ENCODE measurements at places on chromosomes 5 and 9.

DNA sequence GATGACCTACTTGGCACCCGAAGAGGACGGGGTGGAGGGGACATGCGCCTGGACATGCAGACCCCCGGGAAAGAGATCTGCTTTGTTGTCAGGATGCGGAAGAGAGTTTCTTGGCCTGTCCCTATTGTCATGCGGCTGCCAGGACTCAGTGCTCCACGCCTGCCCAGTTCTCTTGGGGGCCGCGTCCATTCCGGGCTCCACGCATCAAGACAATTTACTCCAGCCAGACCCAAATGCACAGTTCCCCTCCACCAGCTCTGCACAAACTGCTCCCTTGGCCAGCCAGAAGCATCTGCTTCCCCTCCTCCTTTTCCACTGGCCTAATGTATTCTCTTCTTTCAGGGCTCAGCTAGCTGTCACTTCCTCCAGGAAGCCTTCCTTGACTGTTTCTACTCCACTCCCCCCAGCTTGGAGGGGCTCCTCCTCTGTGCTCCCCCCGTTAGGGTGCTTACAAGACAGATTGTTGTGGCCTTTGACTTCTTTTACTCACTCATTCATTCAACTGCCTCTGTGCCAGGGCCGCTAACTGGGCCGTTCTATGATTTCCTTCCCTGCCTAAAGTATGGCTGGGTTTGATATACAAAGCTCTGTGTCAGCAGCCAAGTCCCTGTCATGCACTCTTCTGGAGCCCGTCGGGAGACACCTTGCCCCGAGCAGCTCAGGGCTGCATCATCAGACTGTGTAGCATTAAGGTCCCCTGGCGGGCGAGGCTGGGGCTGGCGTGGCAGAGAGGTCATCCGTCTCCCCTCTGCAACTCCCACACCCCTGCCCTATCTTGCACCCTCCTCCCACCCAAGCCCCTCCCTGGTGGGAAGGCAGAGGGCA, 6.6 kb downstream of the FIBCD1 start:
- no peak for DNase-seq

- DNase-seq = no peak
Measured at GRCh38 chr5:153780876-153781705, 257.6 kb downstream of the FAM114A2 start.

DNA sequence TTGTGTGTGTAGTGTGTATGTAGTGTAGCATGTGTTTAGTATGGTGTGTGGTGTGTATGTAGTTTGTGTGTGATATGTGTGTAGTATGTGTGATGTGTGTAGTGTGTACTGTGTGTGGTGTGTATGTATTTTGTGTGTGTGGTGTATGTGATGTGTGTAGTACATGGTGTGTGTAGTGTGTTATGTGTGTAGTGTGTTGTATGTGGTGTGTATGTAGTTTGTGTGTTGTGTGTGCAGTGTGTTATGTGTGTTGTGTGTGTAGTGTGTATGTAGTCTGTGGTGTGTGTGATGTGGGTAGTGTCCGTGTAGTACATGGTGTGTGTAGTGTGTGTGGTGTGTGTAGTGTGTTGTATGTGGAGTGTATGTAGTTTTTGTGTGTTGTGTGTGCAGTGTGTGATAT, 40.0 kb downstream of the SYK start:
- no peak for DNase-seq

DNA sequence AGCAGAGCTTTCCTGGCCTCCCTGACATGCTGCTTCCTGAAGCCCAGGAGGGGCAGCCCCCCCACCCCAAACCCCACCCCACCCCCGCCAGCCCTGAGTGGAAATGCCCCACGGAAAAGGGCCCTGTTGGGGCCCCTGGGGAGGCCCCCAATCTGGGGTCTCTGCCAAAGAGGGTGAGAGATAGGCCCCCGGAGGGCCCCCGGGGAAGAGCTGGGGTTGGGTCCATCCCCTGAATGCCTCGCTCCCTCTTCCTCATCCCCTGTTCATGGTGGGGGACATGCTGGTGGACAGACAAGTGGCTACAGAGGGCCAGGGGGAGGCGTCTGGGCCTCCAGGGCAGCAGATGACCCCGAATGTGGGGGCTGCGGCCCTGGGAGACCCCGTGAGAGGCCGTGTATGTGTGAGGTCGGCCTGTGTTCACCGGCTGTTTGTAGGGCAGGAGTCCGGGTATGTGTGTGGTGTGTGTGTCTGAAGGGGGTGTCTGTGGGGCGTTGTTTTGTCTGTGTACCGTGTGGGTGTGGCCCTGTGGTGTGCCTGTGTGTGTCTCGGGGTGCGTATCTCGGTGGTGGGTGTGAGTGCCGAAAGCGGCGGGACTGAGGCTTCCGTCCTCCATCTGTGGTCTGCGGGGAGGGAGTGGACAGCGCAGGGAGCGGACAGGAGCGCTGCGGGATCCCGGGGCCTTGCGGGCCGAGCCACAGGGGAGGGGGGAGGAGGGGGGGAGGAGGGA, 11.3 kb downstream of the C9orf50 start:
- no peak for DNase-seq

DNA sequence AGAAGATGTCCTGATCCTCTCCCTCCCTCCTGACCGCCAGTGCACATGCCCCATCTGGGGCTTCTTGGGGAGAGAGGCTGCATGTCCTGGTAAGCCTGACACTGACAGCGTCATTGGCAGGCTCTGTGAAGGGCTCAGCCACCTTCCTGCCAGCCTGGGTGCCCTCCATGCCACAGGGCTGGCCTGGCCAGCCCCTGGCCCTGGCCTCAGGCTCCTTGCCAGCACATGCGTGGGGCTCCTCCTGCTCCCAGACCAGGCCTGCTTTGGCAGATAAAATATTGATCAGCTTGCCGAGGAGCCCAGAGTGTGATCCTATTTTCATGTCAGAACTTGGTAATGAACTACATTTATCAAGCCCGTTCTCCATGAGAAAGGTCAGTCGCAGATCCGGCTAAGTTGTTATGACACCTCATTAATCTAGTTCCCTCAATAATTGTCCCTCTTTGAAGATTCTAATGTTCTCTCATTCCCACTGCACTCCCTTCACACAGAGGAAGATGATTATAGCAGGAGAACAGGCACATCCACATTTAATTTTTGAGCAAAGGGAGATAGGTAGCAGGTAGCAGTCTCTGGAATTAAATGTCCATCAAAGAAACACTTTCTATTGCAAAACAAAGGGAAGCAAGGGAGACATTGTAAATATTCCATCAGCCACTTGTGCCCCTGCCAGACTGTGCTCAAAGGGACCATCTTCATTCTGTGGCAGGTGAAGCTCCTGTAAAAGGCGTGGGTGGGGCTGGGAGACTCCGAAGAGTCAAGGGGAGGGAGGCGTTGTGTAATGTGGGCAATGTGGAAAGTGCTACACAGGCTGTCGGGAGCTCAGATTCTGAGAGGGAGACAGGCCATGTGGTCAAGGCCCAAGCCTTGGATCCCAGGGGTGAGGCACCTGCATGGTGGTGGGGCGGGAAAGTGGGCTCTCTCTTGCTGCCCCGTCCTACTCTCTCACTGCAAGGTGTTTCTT, 272.0 kb downstream of the HSPA4 start:
- no peak for DNase-seq

- no peak for DNase-seq
Measured at GRCh38 chr5:82111191-82111590, 139.4 kb downstream of the ATG10 start.

GRCh38 chr5:139190125-139190524, 8.0 kb downstream of the SIL1 start:
- peak; percentile 1 for DNase-seq

GRCh38 chr5:127228540-127229184, 61.9 kb upstream of the MEGF10 start:
- DNase-seq = no peak

- no peak for DNase-seq
Measured at GRCh38 chr5:6482735-6483134, 34.1 kb downstream of the UBE2QL1 start.

DNA sequence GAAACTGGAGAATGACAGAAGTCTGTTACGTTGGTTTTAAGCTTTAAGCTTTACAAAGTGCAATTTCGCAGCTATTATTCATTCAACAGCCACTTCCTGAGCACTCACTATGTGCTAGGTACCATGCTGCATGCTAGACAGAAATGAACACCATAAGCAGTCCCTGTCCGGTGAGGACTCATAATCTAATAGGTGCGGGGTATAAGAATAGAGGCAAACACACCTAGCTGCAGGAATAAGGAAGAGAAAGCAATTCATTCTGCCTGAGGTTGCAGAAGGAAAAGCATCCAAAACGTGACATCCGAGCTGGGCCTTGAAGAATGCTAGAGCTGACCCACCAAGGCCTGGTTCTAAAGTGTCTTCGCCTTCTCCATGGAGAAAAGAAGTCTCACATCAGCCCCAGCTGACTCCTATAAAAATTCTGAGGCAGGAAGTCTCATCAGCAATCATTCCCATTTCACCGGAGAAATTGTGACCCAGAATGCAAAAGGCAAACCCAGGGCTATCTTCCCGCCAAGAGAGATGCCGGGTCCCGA, 542 bp downstream of the FKBP15 start:
- no peak for DNase-seq

DNA sequence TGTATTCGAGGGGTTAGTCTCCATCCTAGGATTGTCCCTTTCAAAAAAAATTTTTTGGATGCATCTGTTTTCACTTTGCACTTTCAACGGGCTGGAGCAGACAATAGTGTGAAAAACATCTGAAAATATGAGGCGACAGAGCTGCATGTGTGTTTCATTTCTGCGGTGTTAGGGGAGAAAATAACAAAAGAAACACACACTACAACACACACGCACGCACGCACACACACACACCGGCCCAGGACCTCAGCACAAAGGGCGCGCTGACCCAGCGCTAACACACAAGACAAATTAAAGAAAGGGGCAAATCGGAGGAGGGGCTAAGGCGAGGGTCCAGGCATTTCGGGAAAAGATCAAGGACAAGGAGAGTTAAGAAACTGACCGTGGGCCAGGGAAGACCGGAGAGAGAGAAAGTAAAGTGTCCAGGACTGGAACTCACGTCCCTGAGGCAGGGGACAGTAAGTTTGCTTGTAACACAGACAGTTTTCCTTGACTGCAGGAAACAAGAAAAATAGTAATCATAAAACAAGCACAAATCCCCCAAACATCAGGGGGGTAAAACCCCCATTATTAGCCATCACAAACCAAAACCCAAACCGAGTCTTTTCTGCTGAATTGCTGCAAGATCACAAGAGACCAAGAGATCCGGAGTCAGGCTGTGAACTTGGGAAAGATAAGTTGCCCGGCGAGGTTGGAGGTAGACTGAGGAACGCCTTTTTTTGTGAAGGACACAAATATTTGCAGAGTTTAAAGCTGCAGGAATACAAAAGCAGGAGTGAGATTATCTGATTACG, 302.1 kb downstream of the PARP8 start:
- no peak for DNase-seq

DNA sequence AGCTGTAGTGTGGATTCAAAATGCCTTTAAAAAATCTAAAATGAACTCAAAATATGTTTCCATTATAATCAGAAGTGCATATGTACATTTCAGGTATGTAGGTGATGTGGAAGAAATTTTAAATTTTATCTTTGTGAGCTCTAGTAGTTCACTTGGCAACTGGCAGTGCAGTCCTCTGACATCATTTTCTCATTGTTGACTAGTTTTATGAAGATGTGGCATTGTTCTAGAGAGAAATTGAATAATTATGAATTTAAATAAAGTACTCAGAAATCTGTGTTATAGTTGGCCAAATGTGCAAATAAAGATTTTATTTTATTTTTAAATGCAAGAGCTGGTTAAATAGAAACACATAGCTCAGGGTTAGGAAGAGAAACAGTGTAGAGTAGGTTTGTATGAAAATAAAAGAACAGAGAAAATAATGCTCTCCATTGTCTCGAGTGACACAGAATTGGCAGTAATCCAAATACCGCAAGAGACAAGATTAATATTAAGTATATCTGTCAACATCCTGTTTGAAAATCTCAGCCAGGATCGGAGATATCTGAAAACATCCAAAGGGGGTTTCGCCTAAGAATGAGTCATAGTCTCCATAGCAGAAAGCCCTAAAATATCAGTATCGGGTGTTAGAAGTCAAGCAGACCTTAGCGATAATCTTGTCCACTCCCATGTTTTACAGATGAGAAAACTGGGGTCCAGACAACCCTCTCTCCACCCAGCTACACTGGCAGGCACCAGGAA, 189.4 kb downstream of the CCDC192 start:
- DNase-seq = no peak

DNA sequence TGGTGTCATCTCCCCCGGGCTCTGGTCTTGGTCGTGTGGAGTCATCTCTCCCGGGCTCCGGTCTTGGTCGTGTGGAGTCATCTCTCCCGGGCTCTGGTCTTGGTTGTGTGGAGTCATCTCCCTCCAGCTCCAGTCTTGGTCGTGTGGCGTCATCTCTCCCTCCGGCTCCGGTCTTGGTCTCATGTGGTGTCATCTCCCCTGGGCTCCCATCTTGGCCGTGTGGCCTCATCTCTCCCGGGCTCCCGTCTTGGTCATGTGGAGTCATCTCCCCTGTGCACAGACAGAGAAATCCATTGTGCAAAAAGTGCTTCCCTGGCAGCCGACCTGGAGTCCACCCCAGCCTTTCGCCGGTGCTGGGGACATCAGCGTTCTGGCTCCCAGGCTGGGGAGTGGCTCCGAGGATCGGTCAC, 91.1 kb upstream of the CACNA1B start:
- DNase-seq = no peak

DNA sequence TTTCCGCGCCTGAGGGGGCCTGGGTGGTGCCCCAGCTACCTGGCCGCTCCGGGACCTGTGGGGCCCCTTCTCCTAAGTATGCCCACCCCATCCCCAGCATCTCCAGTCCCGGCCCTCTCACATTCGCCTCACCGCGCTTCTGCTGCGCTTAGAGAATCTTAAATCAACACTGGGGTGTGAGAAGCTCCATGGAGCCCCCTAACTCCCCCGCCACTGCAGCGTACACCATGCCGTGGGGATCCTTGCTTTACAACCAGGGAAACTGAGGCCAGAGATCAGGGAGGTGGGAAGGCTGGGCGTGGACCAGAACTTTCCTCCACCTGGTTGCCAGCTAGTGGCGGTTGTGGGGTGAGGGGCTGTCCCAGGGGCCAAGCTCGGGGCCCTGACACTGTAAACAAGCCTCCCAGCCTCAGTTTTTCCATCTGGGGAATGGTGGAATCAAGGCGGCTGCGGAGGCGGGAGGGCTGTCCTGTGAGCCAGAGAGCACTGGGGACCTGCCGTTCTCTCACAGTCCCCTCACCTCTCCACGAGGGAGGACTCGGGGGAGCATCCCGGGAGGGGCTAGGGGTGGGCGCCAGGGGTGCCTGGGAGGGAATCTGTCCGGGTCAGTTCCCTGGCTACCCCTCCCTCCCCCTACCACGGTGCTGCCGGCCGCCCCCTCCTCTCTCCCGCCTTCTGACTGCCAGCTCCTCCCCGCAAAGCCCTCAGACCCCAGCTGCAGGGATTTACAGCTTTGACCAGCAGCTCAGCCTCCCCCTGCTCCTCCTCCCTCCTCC, 161.2 kb downstream of the C9orf50 start:
- DNase-seq = no peak

- no peak for DNase-seq
Measured at GRCh38 chr9:86807367-86807976, 139.8 kb downstream of the GAS1 start.

DNA sequence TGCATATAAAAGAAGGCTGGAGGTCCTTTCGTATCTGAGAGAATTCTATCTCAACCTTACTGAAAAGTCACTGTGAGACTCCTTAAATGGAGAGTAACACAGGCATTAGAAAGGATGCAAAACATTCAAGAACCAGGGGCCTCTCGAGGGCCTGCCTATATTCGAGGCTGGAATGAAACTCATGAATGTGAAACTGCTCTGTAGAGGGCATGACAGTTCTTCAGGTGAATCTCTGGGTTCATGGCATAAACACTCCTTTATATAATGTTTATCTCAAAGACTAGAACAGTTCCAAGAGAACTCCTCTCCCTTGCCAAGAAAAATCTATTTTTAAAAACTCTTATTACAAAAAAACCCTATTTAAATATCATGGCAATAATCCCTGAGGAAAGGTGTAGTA, 113.9 kb downstream of the SEC61B start:
- DNase-seq = no peak
